ENCODE measurements at places on chromosomes 7 and 10. TPM values are rescaled to one million over a fixed set of nuclear protein-coding genes. Genes with fewer than 3 reads are reported as not detected.
A peak's percentile ranks its signal among the peaks of the same experiment; 100 is the strongest.

DNAJC2 gene
- 50.8 TPM for polyA plus RNA-seq

SYT15B gene
- polyA plus RNA-seq, result 16.2 TPM

PRRT4 gene
- 1.8 TPM for polyA plus RNA-seq

FLNC gene
- polyA plus RNA-seq, result 12.6 TPM

PDE1C gene
- 2.5 TPM for polyA plus RNA-seq

RAMP3 gene
- 32.0 TPM for polyA plus RNA-seq

TMEM273 gene
- 6.3 TPM for polyA plus RNA-seq

SFTPA1 gene
- 81.8 TPM for polyA plus RNA-seq

NODAL gene
- 0.42 TPM for polyA plus RNA-seq

CEP55 gene
- polyA plus RNA-seq, result 10.2 TPM

CDK13 gene
- polyA plus RNA-seq, result 76.9 TPM

LRIT1 gene
- polyA plus RNA-seq, result not detected

DNA sequence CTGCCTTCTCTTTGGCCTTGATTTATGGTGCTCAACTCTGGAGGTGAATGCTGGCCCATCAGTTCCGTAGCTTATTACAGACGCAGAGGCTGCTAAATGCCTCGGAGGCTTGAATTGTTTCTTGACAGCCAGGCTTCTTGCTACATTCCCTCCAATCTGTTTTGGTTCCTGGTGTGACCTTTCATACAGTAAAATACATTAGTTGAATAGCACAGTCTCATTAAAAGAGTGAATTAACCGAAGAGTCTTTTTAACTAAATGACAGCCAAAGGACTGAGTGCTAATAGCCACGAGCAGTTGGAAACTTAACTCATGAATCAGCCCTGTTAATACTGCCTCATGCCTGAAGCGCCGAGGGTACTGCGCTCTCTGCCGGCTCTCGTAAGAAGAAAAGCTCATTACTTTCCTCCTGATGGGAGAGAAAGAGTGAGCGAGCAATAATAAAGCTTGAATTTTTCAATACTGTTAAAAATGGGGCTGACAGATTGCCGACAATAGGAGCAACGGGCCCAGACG lies 236.4 kb upstream of the GPR26 start:
- no peak for DNase-seq

GRCh38 chr7:122257056-122257455 lies 47.5 kb downstream of the FEZF1 start:
- no peak for DNase-seq

DNA sequence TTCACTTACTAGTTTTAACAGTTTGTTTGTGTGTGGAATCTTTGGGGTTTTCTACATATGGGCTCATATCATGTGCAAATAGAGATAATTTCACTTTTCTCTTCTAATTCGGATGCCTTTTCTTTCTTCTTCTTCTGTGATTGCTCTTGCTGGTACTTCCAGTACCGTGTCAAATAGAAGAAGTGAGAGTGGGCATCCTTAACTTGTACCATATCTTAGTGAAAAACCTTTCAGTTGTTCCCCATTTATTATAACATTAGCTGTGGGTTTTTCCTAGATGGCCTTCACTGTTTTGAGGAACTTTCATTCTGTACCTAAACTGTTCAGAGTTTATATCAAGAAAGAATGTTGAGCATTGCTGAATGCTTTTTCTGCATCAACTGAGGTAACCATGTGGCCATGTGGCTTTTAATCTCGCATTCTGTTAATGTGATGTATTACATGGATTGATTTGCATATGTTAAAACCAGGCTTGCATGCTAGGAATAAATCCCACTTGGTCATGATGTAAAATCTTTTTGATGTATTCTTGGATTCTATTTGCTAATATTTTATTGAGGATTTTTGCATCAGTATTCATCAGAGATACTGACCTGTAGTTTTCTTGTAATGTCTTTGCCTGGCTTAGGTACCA lies 78.7 kb downstream of the FAM107B start:
- no peak for DNase-seq

- DNase-seq, result no peak
Measured at GRCh38 chr7:156172638-156173037, 360.4 kb upstream of the SHH start.

- peak; percentile 91 for DNase-seq
Measured at GRCh38 chr10:21526188-21526859, 842 bp upstream of the SKIDA1 start.

DNA sequence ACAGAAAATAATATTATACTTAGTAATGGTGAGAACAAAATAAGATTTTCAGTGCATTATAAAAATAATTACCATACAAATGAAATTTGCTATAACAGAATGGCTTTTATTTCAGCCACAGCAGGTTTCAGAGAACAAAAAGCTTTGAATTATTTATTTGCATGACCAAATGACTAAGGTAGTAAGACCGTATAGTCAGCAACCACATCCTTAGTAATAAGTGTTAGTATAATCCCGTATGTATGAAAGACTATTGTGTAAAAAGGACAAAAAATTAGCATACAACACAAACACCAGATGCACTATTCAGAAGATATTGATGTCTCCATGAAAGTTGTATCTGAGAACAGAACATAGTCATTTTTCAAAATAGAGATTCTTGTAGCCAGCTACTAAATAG lies 12.2 kb downstream of the PDZD8 start:
- DNase-seq, result no peak

- DNase-seq, result no peak
Measured at GRCh38 chr10:113872139-113873030, 17.9 kb downstream of the NHLRC2 start.

GRCh38 chr7:38317515-38317914 lies 44.1 kb upstream of the TARP start:
- DNase-seq, result no peak

GRCh38 chr10:2011106-2011716 lies 273.9 kb upstream of the ADARB2 start:
- no peak for DNase-seq

DNA sequence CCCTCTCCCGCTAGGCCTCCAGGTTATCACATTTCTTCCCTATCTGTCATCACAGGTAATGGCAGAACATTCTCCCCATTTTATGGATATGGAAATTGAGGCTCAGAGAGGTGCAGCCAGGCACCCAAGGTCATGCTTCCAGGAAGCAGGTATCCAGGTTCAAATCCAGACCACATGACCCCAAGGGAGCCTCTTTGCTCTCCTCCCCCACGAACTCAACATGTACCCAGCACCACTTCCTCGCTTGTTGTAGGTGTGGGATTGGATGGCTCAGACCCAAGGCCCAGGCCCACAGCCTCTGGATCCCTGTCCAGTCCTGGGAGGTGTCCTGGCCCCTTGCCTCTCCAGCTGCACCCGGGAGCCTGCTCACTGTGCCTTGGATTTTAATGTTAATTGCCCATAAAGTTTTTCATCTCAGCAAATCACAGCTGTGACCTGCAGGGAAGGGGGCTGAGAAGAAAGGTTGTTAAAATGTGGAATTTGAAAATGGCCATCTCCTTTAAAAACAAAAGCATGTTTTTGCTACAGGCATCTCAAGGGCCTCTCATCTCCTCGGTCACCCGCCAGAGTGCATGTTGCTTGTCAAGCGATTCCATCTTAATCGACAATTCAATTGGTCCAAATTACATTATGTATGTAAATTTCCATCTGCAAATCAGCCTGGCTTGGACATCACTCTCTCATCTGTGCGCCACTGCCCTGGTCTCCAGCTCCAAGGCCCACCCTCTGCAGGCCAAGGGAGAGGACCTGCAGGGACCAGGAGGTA lies 205.4 kb upstream of the ZMIZ1 start:
- DNase-seq, result no peak

- DNase-seq, result no peak
Measured at GRCh38 chr7:70346844-70347462, 748.7 kb downstream of the AUTS2 start.

- DNase-seq, result peak; percentile 32
Measured at GRCh38 chr7:138924501-138925225, 56.5 kb downstream of the KIAA1549 start.

DNA sequence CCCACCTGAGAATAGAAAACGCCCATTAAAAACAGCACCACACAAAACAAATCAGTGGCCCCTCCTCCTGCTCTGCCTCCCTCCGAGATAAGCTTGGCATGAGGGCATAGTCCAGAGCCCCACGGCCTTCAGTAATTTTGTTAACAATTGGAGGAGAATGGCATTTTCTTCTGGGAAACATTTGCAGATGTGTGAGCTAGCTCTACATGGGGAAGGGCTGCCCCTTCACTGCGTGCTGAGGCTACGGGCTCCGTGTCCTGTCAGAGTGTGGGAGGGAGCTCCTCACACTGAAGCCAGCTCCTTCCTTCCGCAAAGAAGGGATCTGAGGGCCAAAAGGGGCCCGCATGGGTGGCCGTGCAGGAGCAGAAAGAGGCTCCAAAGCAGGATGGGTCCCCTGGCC lies 15.2 kb downstream of the GRK5 start:
- DNase-seq, result no peak

- no peak for DNase-seq
Measured at GRCh38 chr7:156943091-156944041, 6.1 kb upstream of the NOM1 start.

DNA sequence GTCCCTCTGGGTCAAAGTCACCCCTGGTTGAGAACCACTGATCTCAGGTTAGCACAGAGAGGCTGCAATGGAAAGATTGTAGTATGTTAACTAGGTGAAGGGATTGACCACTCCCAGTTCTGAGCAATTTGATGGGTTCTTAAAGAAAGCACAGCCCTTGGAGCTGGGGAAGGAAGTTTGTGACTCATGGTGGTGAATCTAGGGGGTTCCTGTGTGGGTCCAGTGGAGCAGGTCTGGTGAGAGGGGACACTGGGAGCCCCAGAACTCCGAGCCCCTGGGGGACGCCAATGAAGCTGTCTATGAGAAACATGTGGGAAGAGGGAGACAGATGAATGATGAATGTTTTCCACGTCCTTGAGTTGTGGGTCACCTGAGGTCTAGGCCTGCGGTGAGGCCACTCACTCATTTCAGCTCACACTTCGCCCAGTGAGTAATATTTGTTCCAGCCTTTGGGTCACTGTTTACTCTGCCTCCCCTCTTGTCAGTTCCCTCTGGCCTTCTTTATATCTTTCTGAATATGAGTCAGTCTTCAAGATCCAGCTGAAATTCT lies 341.9 kb downstream of the LRMDA start:
- no peak for DNase-seq

- DNase-seq, result no peak
Measured at GRCh38 chr10:420154-421121, 269.0 kb downstream of the DIP2C start.

DNA sequence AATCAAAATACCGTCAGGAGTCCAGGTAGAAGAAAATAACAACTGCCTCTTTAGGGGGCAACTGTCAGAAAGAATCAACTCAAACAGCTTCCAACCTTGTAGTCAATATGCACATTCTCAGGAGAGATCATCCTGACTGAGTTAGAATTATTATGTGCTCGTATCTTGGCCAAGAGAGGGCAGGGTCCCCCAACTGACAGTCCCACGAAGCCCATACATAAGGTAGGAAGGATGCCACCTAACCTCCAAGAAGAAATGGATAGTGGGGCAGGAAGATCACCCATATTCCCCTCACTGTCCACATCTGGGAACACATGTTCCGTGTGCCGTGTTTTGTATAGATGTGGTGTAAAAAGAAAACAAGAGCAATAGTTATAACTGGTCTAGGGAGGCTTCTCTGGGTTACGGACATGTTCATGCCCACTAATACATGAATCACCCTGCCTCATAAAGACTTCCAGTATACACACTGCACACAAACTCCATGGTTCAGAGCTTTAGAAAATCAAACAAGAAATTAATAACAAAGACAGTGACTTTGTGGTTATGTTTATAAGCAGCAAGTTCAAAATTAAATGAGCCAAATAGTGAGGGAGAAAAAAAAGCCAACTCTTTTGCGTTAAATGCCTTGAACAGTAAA lies 295.6 kb downstream of the FGFR2 start:
- no peak for DNase-seq

DNA sequence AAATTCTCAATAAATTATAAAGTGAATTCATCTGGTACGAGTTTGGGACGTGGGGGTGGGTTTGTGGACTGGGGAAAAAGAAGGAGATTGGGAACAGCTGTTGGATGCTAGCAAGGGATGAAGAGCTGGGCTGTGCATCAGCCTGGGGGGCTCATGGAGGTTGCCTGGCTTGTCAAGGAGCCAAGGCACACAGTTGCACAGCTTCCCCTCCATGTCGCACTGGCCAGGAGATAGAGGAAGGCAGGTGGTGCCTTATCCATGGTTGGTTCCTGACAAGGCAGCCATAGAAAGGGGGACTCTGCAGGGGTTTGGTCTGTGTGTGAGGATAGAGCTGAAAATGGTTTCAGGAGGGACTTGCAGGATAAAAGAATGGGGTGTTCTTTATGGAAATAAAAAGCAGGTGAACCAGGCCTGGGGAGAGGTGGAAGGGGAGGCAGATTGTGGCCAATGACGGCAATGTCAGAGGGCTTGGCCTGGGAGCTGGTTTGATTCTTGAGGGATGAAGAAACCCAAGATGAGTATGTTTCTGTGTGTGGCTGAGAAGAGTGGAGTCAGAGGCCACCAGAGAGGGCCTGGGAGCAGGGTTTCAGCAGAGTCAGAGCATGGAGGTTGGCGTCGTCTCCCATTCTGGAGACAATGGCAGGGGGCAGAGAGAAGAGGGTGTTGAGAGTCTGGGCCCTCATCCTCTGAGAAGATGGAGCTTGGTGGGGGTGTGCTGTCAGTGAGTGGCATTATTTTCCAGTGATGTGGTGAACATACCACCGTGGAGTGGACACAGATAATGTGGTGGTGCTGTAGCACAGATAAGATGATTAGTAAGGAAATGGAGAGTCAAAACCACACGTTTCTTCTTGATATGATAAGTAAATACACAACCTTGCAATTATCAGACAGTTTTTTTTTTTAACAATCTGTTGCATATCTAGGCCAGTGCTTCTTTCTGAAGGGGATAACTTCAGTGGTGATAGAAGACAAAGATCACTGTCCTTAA lies 108.2 kb downstream of the PTPN20 start:
- DNase-seq, result no peak

DNA sequence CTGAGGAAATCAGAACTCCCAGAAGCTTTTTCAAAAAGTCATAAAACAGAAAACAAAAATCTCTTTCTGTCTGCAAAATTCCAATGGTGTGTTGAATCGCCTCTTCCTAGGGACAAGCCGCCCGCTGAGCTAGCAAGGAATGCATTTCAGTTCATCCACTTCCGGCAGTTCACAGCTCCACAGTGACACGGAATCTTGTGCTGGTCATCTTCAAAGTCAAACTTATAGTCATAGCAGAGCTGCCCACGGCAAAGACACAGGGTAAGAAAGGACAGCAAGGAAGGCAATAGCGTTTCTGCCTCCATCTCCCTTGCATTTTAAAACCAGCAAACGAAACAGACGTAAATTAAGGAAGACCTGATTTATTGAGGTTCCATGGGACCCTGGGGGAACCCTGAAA lies 111.2 kb downstream of the GALNT11 start:
- DNase-seq, result no peak

- DNase-seq, result no peak
Measured at GRCh38 chr10:76885816-76886215, 751.8 kb downstream of the KCNMA1 start.

DNA sequence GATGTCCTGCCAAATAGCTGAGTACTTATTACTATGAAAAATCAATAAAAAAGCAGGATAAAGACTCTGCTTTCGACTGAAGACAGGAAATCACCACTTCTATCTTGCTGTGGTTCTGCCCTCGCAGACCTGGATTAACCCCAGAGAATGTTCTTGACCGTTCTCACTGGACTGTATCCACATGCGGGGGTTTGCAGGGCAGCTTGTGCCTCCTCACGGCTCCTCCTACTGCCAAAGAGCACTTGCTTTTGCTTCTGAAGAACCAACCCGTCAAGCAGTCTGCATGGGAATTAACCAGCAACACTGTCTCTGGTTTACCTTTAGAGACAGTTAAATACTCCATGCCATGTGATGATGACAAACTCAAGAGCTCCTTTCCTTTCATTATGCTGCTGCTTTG lies 184.0 kb downstream of the GFRA1 start:
- no peak for DNase-seq
